ENCODE measurements at places on chromosomes 12 and 14.

GRCh38 chr14:101796479-101796878 is 35.0 kb downstream of the PPP2R5C start:
- DNase-seq: no peak

DNA sequence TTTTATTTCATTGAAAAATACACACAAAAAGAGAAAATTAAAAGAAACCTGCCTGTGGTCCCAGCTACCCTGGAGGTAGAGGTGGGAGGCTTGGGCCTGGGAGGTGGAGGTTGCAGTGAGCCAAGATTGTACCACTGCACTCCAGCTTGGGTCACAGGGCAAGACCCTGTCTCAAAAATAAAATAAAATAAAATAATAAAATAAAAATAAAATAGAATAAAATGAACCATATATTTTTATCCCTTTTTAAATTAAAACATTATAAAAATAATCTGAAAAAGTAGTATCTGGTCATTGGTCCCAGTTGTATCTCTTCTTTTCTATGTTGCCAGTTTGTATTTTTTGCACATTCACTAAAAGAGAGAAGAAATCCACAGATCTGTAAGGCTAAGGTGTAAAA is 16.7 kb upstream of the FAM234B start:
- DNase-seq: no peak

- no peak for DNase-seq
Measured at GRCh38 chr14:104863131-104863862, 1.8 kb upstream of the CEP170B start.

DNA sequence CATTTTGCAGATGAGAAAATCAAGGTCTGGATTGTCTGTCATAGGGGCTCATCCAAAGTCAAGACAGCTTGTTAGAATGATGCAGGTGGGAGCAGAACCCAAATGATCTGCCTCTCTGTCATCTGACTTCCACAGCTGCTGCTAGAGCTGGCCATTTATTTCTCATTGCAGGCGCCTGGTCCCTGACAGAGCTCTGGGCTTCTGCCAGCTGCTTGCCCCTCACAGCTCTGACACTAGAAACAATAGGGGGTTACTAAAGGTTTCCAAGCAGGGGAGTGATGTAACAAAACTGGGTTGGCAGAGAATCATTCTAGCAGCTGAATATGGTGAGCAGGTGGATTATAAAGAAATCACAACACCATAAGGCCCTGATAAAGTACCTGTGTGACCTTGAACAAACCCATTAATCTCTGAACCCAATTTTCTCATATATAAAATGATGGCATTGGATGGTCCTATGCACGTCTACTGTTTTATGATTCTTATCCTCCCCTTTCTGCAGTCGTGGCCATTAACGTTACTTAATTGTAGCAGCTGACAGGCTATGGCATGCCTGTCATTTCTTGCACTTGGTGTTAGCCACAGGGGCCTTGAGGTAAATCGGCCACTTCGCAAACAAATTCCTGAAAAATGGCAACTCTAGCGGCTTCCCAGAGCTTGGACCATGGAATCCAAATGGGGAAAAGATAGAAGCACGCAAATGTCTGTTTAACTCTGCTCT is 134.6 kb downstream of the RMST start:
- no peak for DNase-seq

DNA sequence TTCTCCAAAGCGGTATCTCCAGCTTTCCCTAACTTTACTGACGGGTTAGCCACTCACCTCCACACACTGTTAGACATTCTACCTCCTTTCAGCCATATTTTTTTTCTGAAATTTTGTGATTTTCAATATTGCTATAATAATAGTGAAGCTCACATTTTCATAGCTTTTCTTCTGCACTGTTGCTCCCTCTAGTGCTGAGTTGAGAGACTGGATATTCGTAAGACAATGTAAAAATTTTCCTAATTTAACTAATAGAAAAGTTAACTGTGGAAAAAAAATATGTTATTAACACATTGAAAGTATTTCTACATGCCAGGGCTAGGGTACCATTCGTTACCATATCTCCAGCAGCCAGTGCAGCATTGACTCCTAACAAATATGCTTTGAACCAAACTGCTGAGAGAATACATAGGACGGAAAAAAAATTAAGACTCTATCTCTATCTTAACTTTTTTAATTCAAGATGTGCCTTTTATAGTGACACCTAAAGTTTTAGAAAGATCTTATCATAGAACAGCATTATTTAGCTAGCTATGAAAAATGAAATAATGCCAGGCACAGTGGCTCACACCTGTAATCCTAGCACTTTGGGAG is 48.7 kb upstream of the ABCC9 start:
- no peak for DNase-seq
